Activated CD8-positive, alpha-beta memory T cell treated with anti-CD3 and anti-CD28 coated beads for 1 hour (primary cell): ENCODE measurements at places on chromosomes 4 and X.

DNA sequence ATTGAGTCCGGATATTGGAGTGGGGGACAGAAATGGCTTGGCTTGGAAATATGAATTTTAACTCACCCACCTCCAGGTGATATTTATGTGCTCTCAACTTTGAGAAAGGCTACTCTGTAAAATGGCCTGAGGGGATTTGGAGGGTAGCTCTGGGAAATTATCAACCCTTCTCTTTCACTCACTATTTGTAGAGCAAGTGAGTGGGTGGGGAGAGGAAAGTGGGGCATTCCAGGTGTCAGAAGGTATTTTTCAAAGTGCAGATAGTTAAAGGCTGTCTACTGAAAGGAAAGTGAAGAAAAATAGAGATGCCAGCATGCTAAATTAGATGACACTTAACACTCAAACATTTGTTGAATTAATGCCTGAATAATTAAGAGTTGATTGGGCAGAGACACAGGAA, 44.1 kb downstream of the TMEM164 start:
- no peak for DNase-seq

- DNase-seq, result no peak
Measured at GRCh38 chr4:7766661-7767345, 172.9 kb downstream of the AFAP1 start.

GRCh38 chrX:52574416-52575275, 57.8 kb upstream of the XAGE1B start:
- no peak for DNase-seq

DNA sequence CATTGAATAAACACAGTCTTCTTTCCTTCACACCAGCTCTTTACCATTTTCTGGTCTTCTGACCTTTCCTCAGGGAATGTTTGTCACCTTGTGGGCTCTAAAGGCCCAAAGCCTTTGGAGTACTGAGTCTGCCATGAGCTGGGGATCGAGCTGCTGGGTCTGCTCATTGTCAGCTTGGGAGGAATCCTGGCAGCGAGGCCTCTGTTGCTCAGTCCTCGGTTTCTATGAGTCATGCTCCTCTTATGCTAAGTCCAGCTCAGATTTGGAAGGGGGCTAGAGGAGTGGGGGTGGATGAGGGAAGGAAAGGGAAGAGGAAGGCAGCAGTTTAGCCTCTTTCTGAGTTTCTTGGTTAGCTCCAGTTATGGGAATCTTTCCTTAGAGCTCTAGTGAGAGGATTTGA, 31.1 kb downstream of the NHSL2 start:
- no peak for DNase-seq

DNA sequence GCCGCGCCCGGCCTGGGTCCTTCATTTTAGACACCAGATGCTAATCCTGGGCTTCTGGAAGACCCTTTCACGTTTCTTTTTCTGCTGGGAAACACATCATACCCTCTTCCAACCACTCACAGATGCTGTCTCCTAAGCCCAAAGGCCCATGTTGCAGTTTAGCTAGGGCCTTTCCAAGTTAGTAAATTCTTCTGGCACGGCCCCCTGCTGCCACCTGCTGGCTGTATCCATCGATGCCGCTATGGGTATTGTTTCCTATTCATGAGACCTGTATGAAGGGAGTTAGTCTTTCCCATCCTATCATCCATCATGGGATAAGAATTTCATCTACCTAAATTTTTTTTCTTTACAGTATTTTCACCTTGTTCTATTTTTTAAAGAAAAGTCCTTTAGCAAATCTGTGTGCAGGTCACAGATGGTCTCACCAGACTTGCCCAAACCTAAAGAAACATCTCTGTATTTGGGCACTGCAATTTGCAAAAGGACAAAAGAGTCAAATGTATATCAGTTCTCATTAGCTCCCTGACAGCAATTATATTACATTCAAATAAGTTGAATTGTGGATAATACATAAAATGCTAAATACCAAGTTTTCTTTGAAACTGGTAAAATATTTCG, 37.8 kb upstream of the SLC9A7 start:
- peak; percentile 21 for DNase-seq

GRCh38 chrX:41005445-41005992, 79.7 kb upstream of the USP9X start:
- DNase-seq, result no peak

- DNase-seq, result no peak
Measured at GRCh38 chr4:41748571-41749475, at the start of gene PHOX2B. TSS of gene PHOX2B (minus strand) at chr4:41748725. CDS start at chr4:41748610, 115 bp downstream.

DNA sequence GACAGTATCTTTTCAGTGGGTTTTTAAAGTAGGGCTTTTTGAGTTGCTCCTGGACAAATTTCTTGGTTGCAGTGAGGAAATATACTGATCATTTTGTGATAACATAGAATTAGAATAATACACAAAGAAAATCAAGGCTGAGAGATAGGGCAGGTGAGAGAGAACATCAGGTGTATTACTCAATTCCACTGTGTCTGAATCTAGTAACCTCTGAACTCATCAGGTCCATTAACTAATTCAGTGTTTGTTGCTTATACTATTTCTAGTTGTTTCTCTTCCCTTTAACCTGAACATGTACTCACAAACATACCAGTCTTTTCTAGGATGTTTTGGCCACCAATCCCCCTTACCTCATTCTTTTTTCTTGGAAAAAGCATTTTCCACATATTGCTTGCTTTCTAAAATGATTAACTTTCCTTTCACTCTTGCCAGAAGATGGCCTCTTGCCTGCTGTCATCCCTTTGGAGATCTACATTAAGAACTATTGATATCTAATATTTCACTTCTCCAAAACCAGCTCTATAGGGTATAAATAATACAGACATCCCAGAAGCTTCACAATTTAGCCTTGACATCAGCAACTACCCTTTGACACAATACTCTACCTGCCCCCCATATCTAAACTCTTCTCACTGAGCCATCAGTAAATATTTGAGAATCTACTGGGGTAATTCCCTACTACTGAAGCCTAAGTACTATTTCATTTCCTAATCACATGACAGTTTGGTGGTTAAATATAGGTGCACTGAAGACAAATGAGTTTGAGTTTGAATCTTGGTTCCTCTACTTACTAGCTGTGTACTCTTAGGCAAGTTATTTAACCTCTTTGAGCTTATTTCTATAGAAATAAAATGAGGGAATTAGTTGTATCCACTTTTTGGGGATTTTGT, 470.8 kb upstream of the IGFBP7 start:
- DNase-seq, result no peak

DNA sequence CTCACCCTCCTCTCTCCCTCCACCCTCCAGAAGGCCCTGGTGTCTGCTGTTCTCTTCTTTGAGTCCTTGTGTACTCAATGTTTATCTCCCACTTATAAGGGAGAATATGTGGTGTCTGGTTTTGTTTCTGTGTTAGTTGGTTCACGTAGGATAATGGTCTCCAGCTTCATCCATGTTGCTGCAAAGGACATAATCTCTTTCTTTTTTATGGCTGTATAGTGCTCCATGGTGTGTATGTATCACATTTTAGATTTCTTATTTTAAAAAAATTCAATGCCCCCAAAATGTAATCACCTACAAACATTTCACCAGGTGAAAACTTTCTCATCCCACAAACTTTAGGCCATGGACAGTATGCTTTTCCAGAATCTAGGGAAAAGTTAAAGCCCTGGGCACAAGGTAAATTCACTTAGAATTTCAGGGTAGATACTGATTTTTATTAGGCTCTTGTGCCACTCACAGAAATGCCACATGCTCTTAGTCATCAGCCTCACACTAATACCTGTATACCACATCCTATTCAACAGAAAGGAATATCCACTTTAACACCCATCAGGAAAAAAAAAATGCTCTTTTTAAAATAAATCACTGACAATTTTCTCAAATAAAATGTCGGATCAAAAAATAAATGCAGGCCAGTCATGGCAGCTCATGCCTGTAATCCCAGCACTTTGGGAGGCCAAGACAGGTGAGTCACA, 104.8 kb upstream of the ENPP6 start:
- DNase-seq, result no peak

DNA sequence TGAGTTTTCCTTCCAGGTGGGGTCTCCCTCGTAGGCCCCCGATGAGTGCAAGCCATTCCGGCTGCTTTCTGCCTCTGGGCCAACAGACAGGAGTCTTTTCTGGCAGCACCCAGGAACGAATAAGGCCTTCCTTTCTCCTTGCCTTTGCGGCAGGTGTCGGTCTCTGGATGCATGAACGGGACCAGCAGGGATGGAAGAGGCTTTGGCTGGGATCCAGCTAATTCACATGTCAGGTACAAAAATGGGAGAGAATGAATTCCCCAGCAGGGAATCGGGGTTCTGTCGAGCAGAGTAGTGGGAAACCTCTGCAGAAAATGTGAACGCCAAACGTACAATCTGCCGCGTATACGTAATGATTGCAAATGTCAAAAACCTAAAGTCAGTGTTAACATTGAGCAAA, 146.1 kb upstream of the TBL1X start:
- DNase-seq, result no peak

GRCh38 chr4:121227341-121227792, 63.2 kb upstream of the TNIP3 start:
- no peak for DNase-seq

DNA sequence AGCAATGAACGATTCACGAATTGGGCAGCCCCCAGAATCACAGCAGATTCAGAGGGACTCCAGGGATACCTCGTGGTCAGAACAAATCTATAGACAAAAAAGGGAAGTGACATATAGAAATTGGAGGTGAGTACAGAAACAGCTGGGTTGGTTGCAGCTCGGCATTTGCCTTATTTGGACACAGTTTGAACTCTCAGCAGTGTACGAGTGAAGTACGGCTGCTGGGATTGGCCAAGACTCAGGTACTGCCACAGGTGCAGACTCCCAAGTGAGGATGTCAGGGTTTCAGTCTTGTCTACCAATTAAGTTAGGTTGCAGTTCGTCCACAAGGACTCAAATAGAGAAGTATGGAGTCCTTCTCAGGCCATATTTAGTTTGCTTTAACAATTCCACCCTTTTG, 28.2 kb downstream of the HTT-AS start:
- no peak for DNase-seq

DNA sequence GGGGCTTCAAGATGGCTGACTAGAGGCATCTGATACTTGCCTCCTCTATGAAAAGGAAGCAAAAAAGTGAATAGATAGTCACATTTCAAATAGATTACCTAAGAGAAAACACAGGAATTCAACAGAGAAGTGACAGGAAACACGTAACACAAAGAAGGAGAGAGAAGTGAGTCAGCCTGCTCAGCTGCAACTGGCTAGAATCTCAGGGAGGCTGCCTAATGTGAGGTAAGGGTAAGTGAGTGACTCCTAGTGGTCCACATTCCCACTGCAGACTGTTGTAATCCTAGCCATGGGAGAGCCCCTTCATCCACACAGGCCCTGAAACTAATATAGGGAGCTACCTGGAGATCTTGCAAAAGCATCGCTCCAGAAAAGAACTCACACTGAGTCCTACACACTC, 179.2 kb downstream of the SLC7A11 start:
- no peak for DNase-seq

DNA sequence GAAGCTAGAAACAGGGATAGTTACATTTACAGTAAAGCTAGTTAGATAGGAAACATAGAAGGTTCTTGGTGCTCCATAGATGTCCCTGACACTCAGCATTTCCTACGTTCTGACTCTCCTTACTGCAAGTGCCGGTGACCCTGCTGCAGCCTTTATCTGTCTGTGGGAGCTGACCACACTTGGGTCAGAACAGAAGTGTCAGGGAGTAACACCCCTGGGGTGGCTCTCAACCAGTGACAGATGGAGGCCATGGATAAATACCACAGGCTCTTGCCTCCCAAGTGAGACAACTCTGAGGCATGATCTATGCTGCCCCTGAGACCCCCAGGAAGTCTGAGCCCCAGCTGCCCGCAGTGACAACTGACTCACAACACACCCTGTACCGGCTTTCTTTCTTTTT, 69.8 kb downstream of the ANXA3 start:
- no peak for DNase-seq

DNA sequence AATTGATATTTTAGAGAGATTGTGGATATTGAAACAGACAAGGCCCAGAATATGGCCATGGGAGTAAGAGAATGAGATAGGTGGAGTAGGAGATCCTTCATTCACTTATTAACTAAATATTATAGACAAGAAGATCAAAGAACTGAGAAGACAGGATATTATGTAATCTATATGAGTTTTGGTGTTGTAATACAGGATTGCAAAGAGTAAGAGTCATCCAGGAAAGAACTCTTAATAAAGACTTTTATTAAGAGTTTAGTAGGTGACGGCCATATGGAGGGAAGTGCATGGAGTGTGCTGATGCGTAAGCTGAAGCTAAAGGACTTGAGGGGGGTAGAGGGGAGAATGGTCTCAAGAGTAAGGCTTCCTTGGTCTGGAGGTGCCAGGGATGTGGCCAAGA, 153.7 kb downstream of the VEGFC start:
- no peak for DNase-seq

DNA sequence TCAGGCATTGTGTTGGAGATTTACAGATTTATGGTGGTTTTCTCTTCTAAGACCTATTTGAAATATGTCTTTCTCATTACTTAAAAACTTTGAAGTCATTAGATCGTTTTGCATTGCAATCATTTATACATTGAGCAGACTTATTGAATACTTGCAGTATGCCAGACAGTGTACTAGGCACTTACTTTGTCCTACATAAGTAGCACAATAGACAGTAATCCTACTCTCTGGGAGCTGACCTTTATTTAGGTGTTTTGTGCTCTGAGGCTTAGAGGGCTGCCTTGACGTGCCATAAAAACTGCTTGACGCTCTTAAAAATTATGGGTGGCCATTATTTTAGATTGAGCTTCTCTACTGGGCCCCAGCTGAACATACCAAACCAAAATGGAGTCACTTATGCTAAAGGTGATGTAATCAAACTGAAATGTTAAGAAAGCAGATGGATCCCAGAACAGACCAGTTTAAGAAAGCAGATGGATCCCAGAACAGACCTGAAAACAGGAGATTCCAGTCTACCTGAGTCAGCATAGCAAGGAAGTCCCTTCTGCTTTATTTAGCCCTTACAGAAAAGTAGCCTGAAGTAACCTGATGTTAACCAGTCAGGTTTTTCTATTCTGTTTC, 42.4 kb downstream of the PTTG2 start:
- no peak for DNase-seq

GRCh38 chrX:47817421-47817820, 19.3 kb upstream of the ZNF81 start:
- no peak for DNase-seq

GRCh38 chr4:157558016-157558415, 337.5 kb downstream of the GRIA2 start:
- no peak for DNase-seq

- DNase-seq, result no peak
Measured at GRCh38 chr4:52868133-52868532, 6.0 kb downstream of the RASL11B start.

- DNase-seq, result no peak
Measured at GRCh38 chrX:37883196-37883595, 35.8 kb upstream of the DYNLT3 start.
